Suppressor macrophage treated with lipopolysaccharide for 4 hours (primary cell): ENCODE measurements at places on chromosomes 11 and 22.

GRCh38 chr22:33110562-33111163 is 52.5 kb upstream of the SYN3 start:
- no peak for DNase-seq

DNA sequence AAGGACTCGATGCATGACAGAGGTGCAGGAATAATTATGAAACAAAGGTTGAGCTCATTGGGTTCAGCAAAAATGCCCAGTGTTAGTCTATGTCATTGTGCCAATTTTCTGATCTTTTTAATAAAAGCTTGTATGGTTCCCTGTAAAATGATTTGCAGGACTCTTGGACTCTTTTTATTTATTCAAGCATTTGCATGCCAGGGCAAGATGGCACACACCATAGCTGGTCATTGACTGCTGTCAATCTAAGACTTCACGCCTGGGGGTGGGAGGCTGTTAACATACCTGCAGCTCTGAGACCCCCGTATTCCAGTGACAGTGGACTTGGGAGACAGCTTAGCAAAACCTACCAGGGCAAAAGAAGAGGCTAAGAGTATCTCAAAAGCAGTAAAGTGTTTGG is 32.0 kb upstream of the ANO1 start:
- no peak for DNase-seq

GRCh38 chr11:127412722-127413380 is 412.3 kb upstream of the KIRREL3 start:
- DNase-seq = no peak

- no peak for DNase-seq
Measured at GRCh38 chr11:61027141-61027840, 55.8 kb downstream of the CD6 start.

GRCh38 chr22:26891429-26891828 is 234.0 kb downstream of the MIAT start:
- DNase-seq = no peak

GRCh38 chr11:43581370-43582023 is 99.0 kb upstream of the HSD17B12 start:
- DNase-seq = no peak

GRCh38 chr11:6531267-6531752 is 34.2 kb downstream of the DNHD1 start:
- peak; percentile 58 for DNase-seq

DNA sequence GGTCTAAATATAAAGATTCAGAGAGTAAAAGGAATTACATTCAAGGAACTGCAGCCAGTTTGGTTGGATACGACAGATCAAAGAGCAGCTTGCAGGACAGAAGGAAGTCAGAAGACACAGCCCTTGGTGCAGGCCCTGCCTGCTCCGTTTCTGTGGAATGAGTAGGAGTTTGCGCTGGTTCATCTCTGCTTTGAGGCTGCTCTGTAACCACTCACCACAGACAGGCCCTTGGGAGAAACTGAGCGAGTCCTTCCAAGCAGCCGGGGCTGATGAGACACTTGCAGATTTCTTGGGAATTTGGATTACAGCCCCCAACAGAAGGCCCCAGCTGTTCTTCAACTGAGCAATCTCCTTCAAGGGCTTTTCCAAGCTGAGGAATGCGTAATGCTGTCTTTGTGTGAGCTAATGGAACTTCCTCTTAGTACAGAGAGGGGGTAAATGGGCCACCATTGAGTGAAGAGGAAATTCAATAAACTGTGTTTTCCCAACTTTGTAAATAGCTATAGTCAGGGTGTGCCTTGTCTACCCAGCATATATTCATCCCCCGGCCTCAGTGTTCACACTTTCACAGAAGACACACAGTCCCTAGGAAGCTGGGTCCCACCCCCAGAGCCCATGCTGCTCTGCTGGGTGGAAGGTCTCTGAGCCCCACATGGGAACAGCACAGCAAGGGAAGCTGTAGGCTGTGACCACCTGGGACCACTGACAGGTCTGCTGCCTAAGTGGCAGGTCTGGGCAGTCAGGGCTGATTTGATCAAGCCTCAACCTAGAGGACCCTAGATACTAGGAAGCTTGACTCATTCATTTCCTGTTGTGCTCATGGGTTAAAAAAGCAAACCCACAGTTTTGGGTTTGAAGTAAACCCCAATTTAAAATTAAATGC is 16.6 kb downstream of the IL10RA start:
- DNase-seq = peak; percentile 95

DNA sequence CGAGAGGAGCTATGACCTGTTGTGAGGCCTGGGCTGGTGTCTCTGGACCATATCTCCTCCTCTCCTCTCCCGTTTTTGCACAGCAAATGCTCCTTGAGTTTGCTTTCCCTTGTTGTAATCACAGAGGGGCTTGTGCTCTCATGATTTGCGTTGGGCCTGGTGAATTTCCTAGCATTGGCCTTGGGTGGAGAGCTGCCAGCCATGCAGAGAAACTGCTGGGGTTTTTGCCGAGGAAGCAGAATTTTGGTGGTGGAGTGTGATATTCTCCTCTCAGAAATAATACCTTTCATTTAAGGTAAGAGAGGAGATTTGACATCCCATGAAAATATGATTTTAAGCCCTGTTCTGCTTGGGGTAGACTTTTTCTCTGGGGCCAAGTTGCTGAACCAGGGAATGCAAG is 175.7 kb upstream of the CADM1 start:
- no peak for DNase-seq

GRCh38 chr11:41145420-41145819 is 314.0 kb downstream of the LRRC4C start:
- DNase-seq = no peak

- DNase-seq = no peak
Measured at GRCh38 chr11:121636081-121636799, 183.5 kb upstream of the SORL1-AS1 start.

GRCh38 chr11:113894421-113894996 is 10.1 kb upstream of the HTR3B start:
- DNase-seq = peak; percentile 2

- DNase-seq = no peak
Measured at GRCh38 chr11:116990061-116990473, 108.2 kb downstream of the SIK3 start.
